ENCODE measurements at places on chromosomes 11 and 22.

DNA sequence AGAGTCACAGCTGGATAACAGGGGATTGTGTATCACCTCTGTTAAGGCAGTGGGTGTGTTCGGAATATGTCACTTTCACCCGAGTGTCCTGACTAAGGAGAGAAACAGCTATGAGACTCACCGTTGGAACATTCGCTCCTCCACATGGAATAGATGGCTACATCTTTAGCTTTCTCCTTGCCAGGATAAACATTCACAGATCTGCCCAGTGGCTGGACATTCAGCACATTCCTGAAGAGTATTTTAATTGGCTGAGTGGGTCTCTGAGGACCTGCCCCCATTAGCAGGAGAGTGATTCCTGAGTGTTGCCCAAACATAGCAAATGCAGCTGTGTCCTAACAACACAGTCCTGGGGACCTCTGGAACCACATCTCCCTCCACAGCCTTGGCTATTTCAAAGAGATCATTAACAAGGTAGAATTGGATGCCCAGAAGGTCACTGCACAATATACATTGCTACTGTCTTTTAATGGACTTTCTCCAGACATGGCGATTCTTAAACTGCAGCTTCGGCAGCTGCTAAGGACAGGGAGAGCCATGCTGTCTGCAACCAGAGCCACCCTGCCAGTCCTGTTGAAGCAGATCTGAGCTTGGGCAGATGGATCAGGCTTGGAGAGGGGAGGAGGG, 435.0 kb upstream of the CADM1 start:
- no peak for DNase-seq

GRCh38 chr11:64776875-64777274, 1.5 kb downstream of the SF1 start:
- DNase-seq, result no peak

DNA sequence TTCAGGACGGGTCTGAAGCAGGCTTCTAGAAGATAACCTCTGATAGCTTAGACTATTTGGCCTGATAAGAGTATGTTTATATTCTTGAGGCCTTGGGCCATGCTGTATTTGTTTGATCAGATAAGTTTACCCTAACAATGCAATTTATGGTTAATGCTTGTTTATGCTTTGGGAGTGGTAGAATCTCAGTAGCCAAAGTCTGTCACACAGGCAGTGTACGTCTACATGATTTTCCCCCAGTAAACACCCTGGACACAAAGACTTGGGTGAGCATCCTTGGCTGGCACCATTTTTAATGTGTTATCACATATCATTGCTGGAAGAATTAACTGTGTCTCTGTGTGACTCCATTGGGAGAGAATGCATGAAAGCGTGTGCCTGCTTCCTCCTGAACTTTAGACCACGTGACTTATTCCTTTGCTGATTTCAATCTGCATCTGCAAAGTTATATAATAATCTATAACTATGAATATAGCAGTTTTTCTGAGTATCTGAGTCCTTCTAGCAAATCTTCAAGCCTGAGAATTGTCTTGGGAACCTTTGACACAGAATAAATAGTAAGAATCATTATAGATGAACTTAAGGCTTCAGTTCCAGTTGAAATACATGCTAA, 172.4 kb downstream of the CASP12 start:
- DNase-seq, result no peak

GRCh38 chr11:113440816-113441215, 34.4 kb downstream of the DRD2 start:
- DNase-seq, result no peak

DNA sequence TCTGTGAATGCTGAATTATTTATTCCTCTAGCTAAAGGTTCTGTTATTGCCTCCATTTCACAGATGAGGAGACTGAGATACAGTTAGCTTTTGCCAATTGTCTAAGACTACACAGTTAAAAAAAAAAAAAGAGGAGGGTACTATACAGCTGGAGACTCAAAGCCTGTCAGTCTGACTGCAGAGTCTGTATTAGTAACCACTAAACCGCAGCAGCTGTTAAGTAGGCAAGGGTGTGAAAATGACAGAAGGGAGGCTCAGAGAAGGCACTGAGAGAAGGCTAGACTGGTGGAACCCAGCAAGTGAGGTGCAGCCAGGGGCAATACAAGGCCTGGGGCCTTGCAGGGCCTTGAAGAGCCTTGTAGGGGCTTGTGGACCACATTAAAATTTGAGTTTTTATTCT, 181.2 kb downstream of the CSNK2A3 start:
- DNase-seq, result no peak

DNA sequence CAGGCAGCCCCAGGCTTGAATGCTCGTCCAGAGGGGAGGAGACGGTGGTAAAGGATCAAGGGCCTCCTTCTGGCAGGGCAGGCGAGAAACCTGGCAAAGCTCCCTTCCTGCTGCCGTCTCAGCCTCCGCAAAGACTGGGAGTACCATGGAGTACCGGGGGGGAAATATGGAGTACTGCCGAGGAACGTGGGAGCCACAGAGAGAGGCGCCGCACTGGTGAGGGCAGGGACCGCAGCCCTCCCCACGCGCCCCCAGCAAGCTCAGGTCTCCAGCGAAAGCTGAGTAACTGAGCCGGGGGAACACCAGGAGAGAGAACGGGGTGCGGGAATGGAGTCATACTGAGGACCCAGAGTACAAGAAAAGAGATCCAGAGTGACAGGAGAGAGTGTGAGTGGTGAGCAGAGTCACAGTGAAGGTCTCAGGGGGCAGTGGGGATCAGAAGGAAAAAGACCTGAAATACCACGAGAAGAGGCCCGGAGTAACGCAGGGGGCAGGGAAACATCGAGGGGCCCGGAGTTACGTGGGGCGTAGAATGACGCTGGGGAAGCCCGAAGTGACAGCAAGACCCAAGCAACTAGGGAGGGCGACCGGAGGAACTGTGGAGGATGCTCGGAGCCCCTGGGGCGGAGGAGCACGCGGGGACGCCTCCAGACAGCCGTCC, 740 bp downstream of the EML3 start:
- DNase-seq, result peak; percentile 83

DNA sequence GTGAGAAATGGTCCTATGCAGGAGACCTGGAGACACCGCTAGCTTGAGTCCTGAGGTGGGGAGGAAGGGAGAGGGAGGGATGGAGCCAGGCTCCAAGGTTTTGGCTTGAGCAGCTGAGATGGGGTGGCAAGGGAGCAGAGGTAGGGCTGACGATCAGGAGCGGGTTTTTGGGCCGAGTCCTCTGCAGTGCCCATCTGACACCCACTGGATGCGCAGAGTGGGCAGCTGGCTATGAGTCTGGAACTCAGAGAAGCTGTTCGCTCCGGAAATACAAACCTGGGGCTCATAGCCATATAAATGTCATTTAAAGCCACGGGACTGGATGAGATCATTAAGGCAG, 453 bp upstream of the MAFF start:
- no peak for DNase-seq

DNA sequence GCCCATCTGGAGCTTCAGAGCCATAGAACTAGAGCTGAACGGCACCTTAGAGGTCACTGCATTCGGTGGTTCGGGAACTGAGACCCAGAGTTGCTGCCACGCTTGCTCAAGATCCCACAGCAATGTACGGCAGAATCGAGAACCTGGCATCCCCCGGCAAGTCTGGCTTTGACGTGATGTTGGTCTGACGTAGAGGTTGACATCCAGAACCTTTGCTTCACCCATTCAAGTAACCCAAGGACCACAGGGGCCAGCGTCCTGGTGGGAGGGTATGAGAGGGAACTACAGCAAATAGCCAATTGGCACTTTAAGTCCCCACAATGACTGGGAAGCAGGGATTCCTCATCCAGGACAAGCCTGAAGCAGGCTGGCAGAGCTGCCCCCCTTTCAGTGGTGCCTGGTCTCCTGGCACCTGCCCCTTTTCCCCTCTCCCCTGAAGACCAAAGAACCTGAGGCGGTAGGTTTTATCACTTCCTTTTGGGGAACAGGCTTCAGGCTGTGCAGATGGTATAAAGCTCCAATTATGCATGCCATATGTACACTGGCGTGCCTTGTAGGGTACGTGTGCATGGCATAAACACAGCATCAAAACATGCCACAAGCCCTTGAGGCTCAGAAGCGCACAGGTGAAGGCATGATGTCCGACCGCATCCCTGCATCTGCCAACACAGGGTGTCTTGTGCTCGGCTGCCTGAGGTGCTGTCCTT, 15.3 kb upstream of the TEF start:
- no peak for DNase-seq

GRCh38 chr11:65468874-65469333, 29.9 kb upstream of the MALAT1 start:
- DNase-seq, result peak; percentile 34

DNA sequence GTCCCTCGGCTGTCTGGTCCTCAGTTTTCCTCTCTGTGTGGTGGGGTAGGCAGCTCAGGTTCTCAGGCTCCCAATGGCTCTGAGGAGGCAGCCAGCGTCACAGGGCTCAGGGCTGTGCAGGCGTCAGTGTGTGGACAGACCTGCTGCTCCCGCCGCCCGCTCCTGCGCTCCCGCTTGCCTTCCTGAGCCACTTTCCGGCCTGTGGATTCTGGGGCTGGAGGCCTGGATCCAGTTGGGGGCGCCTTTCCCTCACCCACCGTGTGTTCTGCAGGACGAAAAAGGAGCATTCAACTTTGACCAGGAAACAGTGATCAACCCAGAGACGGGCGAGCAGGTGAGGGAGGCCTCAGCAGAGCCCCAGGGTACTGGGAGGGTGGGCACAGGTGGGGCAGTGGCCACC, 14.7 kb downstream of the DPP3 start:
- DNase-seq, result no peak

DNA sequence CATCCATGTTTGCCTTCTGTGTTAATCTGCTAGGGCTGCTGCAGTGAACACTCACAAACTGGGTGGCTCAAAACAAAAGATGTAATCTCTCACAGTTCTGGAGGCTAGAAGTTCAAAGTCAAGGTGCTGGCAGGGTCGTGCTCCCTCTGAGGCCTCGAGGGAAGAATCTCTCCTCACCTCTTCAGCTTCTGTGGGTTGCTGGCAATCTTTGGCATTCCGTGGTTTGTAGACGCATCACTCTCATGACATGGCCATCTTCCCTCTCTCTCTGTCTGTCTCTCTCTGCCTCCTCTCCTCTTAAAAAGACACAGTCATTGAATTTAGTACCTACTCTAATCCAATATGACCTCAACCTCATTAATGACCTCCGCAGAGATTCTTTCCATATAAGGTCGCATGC, 78.8 kb downstream of the TSPAN18 start:
- no peak for DNase-seq

GRCh38 chr11:35856756-35857155, 87.1 kb upstream of the LDLRAD3 start:
- no peak for DNase-seq

GRCh38 chr11:71080239-71081097, 171.9 kb downstream of the SHANK2 start:
- DNase-seq, result peak; percentile 69

GRCh38 chr22:18991821-18992442, 55.8 kb upstream of the PRODH start:
- DNase-seq, result no peak

GRCh38 chr11:67519726-67520125, 3.5 kb downstream of the CABP2 start:
- no peak for DNase-seq

- peak; percentile 18 for DNase-seq
These were observed 790 bp downstream of the IFITM5 start for GRCh38 chr11:298406-299065.

DNA sequence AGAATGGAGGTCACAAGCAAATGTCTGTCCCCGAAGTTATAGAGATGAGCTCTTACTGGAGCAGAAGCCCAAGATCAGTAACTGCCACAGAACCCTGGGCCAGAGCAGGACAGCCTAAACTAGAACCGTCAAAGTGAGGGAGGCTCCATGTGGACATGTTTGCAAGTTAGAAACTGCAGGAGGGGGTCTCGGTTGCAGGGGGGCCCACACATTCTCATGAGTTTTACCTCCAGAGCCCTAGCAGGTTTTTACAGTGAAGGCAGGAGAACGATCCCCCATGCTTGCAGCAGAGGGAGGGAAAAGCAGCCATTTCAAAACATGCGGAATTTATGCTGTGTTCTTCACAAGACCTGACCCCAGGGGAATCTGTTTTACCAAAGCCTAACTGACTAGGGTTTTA, 133.5 kb upstream of the B3GAT1 start:
- DNase-seq, result no peak

- DNase-seq, result peak; percentile 73
These were observed 858.7 kb upstream of the CHORDC1 start for GRCh38 chr11:91081440-91082043.

DNA sequence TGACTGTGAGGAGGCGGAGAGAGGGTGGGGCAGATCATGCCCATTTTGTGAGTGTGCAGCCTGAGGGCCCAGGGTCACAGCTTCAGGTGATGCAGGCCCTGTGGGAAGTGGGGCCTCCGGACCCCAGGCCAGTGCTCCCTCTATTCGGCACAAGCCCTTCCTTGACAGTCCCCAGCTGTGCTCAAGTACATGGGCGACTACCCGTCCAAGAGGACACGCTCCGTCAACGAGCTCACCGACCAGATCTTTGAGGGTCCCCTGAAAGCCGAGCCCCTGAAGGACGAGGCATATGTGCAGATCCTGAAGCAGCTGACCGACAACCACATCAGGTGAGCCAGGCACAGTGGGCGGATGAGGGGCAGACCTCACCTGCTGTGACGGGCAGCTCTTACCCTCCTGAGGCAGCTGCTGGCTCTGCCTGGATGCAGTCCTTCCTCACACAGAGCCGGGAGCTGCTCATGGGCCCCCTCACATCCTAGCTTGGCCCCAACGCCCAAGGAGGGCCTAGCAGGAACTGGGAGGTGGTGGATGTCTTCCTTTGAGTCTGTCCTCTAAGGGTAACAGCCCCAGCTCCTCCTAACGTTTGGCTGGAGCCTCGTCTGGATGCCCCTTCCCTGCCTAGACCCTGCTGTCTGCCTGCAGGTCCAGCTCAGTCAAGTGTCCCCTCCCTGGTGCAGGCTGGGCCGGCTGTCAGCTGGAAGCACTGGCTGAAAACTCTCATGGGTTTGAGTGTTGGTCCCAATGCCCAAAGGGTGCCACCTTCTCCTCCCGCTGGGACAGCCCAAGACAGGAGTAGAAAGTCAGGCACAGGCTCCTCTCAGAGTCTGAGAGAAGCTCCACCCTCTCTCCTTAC, 76.1 kb downstream of the MYO7A start:
- DNase-seq, result no peak

All from right hindlimb (tissue), 1 donor.